ENCODE measurements at places on chromosomes 3 and 15. TPM values are rescaled to one million over a fixed set of nuclear protein-coding genes. Genes with fewer than 3 reads are reported as not detected.

- H3K4me1 ChIP-seq, result no peaks in the 10 kb centered on the region
- no peak for DNase-seq
- peaks cover 1% of the 10 kb centered on the region for H3K36me3 ChIP-seq
- no peak overlapping the region for H3K4me3 ChIP-seq
Measured at GRCh38 chr15:80984856-80985255, 4.8 kb downstream of the MESD start.

TMEM87A gene
- 9.6 TPM for polyA plus RNA-seq

DNA sequence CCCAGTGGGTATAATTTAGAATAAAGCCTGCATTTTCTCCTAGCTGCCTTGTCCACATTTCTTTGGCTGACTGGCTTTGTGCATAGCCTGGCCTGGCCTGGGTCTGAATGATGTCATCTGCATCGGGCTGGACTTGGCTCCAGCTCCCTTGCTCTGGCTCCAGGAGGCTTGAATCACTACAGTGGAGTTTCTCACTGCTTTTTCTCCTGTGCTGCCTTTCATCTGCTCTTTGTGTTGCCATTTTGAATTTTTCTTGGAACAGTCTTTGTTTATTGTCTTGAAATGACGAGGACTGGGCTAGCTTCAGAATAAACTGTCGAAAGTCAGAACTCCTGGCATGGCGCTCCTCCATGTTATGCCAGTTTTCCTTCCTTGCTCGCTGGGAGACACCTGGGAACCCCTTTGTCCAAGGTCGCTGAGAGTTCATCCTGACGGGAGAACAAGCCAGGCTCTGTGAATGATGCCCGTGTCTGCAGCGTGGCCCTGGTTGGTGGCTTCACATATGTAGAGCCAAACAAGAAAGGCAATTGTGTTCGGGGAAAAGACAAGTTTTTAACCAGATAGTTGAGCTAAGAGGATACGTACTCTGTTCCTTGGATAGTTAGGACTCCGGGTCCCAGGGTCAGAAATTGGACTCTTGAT, 258.9 kb downstream of the PDZRN3 start:
- no peaks in the 10 kb centered on the region for H3K27me3 ChIP-seq
- H3K36me3 ChIP-seq, result no peaks in the 10 kb centered on the region
- H3K4me3 ChIP-seq, result peak overlapping the region; percentile 9
- peaks cover 23% of the 10 kb centered on the region for H3K4me1 ChIP-seq

CELSR3 gene
- under 0.01 TPM for polyA plus RNA-seq

DNA sequence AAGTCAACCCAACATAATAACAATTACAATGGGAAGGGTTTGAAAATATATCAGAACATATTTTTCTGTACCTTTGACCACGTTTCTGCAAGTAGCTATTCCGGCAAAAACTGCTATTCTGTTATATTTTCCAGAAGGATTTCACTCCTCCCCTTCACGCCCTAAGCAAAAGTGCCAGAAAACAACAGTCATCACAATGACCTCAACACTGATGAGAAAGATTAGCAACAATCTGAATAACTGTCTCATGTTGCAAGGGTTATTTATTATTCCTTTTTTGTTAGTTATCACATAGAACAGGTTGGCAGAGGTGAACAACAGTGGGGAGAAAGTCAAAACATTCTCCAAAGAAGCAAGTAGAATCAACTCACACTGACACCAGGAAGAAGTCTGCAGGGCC, 269.4 kb upstream of the ARRDC4 start:
- H3K36me3 ChIP-seq, result no peaks in the 10 kb centered on the region
- DNase-seq, result no peak
- H3K27me3 ChIP-seq, result no peaks in the 10 kb centered on the region

DNA sequence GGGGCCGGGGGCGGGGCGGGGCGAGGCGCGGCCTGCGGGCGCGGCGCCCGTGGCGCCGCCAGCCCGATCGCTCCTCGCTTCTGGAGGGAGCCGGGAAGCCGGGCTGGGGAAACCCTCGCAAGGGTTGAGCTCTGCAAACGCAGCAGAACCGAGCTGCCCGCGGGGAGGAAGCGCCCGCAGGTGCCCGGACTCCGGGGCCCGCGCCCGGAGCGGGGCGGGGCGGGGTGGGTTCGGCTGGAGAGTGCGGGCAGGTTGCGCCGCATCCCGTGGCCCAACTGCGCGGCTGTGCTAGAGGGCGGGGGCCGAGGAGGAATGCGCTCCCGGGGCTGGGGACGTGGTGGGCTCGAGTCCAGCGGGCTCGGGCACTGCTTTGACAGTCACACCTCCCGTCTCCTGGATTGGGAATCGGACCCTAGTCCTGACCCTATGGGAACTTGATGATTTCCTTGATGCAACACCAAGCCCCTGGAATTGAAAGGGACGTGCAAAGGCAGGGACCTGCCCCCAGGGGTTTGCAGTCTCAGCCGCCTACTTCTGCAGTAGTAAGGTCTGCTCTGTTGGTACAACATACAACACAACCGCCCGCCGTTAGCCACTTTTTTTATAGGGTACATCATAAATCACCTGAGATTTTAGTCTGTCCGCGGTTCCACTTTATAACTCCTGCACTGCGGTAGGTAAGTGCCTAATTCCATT, 34.3 kb downstream of the ZBTB38 start:
- H3K27ac ChIP-seq, result peak overlapping the region; percentile 98
- peak overlapping the region; percentile 72 for H3K4me3 ChIP-seq
- peaks cover 13% of the 10 kb centered on the region for H3K36me3 ChIP-seq

CASR gene
- under 0.01 TPM for polyA plus RNA-seq

- H3K4me1 ChIP-seq, result no peaks in the 10 kb centered on the region
- H3K27me3 ChIP-seq, result no peaks in the 10 kb centered on the region
- H3K27ac ChIP-seq, result no peak overlapping the region
- DNase-seq, result no peak
Measured at GRCh38 chr3:144677103-144677502, 705.5 kb downstream of the DIPK2A start.

DNA sequence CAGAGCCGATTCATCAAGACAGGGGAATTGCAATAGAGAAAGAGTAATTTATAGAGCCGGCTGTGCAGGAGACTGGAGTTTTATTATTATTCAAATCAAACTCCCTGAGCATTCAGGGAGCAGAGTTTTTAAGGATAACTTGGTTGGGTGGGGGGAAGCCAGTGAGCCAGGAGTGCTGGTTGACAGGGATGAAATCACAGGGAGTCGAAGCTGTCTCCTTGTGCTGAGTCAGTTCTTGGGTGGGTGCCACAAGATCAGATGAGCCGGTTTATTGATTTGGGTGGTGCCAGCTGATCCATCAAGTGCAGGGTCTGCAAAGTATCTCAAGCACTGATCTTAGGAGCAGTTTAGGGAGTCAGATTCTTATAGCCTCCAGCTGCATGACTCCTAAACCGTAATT, 95.4 kb upstream of the CCDC80 start:
- no peaks in the 10 kb centered on the region for H3K4me1 ChIP-seq
- DNase-seq, result no peak
- H3K36me3 ChIP-seq, result no peaks in the 10 kb centered on the region
- H3K27ac ChIP-seq, result no peak overlapping the region

- DNase-seq, result no peak
- no peaks in the 10 kb centered on the region for H3K36me3 ChIP-seq
- no peaks in the 10 kb centered on the region for H3K4me1 ChIP-seq
- H3K27me3 ChIP-seq, result no peaks in the 10 kb centered on the region
- no peak overlapping the region for H3K4me3 ChIP-seq
Measured at GRCh38 chr15:34616613-34617012, 33.2 kb upstream of the GOLGA8B start.

DNA sequence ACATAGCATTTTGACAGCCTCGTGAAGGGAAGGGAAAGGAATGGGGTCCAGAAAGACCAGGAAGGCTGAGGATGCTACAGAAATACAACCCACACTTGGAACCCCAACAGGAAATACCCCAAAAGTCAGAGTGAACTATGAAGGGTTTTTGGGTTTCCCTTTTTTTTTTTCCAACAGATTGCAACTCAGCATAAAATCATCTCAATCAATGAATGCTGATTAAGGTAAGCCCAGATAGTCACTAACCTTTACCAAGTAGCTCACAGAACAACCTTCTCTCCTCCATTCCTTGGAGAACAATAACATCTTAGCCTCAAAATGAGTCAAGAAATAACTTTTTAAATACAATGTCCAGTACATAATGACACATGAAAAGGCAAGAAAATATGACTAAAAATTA, 93.7 kb upstream of the OCA2 start:
- H3K27ac ChIP-seq, result no peak overlapping the region
- H3K36me3 ChIP-seq, result peaks cover 37% of the 10 kb centered on the region
- DNase-seq, result no peak
- H3K4me3 ChIP-seq, result no peak overlapping the region
- H3K4me1 ChIP-seq, result no peaks in the 10 kb centered on the region
- H3K27me3 ChIP-seq, result no peaks in the 10 kb centered on the region

DNAH12 gene
- polyA plus RNA-seq, result not detected

GRCh38 chr3:18425641-18426257, 610 bp upstream of the SATB1 start:
- H3K36me3 ChIP-seq, result no peaks in the 10 kb centered on the region
- H3K4me1 ChIP-seq, result peaks cover 34% of the 10 kb centered on the region

DNA sequence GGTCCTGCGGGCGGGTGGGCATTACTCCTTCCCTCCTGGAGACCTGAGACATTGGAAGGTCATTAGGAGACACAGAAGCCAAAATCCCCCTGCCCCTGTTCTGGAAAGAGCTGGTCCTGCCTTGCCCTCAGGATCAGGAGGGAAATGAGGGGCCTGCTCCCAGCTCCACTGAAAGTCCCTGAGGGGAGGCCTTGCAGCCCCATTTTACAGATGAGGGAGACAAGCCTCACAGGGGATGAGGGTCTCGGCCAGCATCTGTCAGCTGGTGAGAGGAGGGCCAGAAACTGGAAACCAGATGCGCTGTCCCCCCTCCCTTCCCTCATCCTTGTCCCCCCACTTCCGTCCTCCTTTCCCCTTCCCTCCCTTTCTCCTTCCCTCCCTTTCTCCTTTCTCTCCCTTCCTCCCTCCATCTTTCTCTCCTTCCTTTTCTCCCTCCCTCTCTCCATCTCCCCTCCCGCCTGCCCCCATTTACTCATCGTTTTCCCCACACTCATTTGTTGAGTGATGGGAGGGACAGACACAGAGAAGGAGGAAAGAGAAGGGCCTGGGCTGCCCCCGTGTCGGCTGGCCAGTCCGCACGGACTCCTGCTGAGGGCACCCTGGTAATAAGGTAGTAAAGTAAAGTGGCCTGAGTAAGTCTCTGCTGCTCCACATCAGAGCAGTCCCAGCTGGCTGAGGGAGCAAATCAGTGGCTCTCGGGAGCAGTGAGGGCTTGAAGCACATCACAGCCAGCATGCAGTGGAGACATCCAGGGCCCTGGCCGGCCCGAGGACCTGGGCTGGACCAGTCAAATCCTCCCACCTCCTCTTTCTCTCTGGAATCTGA, 112.4 kb upstream of the ALDH1A3 start:
- H3K27me3 ChIP-seq, result no peaks in the 10 kb centered on the region
- H3K4me3 ChIP-seq, result no peak overlapping the region
- H3K27ac ChIP-seq, result no peak overlapping the region
- DNase-seq, result peak; percentile 52
- H3K4me1 ChIP-seq, result peaks cover 27% of the 10 kb centered on the region
- no peaks in the 10 kb centered on the region for H3K36me3 ChIP-seq

DNA sequence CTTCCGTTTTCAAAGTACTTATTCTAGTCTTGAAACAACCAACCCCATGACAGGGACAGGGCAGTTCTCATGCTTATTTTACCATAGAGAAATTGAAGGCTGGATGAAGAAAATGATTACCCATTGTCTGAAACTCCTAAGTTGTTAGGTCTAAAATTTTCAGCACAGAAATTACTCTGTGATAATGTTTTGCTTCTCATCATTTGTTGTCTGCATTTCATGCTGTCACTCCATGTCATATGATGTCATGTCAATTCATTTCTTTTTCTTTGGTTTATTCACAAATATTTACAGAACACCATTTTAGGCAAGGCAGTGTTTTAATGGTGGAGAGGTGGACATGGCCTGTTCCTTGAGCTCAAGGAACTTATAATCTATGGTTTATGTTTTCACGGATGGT, 98.2 kb upstream of the RASGRP1 start:
- no peaks in the 10 kb centered on the region for H3K27me3 ChIP-seq
- H3K36me3 ChIP-seq, result no peaks in the 10 kb centered on the region
- H3K27ac ChIP-seq, result no peak overlapping the region
- H3K4me3 ChIP-seq, result no peak overlapping the region

- H3K27me3 ChIP-seq, result no peaks in the 10 kb centered on the region
- H3K4me1 ChIP-seq, result no peaks in the 10 kb centered on the region
- H3K36me3 ChIP-seq, result no peaks in the 10 kb centered on the region
- DNase-seq, result peak; percentile 82
Measured at GRCh38 chr3:126245811-126246727, 65.7 kb upstream of the ALDH1L1 start.

GRCh38 chr15:64754663-64755426, 20.5 kb downstream of the RBPMS2 start:
- DNase-seq, result no peak
- H3K27ac ChIP-seq, result peak overlapping the region; percentile 89
- H3K36me3 ChIP-seq, result no peaks in the 10 kb centered on the region
- H3K4me3 ChIP-seq, result no peak overlapping the region
- peaks cover 71% of the 10 kb centered on the region for H3K4me1 ChIP-seq

DNA sequence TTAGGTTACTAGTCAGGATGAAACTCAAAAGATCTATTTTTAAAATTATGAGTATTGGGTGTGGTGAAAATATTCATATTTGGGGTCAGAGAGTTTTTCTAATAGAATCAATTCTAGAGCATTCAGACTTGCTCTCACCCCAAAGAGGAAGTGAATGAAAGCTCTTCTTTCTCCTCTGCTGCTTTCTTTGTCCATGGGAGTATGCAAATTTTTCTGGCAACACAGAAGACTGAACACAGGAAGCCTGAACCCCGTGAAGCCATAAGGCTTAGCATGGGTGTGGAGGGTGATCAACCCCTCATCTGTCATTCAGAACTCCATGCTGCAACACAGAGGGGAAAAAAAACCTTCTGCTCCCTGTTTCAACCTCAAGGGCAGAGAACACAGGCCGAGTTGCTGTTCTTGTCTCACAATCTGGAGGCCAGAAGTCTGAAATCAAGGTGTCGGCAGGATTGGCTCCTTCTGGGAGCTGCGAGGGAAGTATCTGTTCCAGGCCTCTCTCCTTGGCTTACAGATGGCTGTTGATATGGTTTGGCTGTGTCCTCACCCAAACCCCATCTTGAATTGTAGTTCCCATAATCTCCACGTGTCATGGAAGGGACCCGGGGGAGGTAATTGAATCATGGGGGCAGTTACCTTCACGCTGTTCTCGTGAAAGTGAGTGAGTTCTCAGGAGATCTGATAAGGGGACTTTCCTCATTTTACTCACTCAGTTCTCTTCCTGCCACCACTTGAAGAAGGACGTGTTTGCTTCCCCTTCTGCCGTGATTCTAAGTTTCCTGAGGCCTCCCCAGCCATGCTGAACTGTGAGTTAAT, 33.7 kb upstream of the CD47 start:
- no peak overlapping the region for H3K27ac ChIP-seq
- DNase-seq, result no peak

CHRFAM7A gene
- 0.76 TPM for polyA plus RNA-seq

RTP1 gene
- polyA plus RNA-seq, result not detected

- no peak for DNase-seq
- no peaks in the 10 kb centered on the region for H3K27me3 ChIP-seq
- peaks cover 21% of the 10 kb centered on the region for H3K36me3 ChIP-seq
- no peaks in the 10 kb centered on the region for H3K4me1 ChIP-seq
Measured at GRCh38 chr3:121768452-121768851, 18.9 kb upstream of the GOLGB1 start.

SERF2 gene
- 3,090 TPM for polyA plus RNA-seq

KCNAB1 gene
- not detected for polyA plus RNA-seq

KCNMB2 gene
- 1.2 TPM for polyA plus RNA-seq
